ENCODE measurements at places on chromosomes 12 and 14.

- peak; percentile 61 for DNase-seq
These were observed 89.2 kb upstream of the TMEM260 start for GRCh38 chr14:56490379-56490778.

DNA sequence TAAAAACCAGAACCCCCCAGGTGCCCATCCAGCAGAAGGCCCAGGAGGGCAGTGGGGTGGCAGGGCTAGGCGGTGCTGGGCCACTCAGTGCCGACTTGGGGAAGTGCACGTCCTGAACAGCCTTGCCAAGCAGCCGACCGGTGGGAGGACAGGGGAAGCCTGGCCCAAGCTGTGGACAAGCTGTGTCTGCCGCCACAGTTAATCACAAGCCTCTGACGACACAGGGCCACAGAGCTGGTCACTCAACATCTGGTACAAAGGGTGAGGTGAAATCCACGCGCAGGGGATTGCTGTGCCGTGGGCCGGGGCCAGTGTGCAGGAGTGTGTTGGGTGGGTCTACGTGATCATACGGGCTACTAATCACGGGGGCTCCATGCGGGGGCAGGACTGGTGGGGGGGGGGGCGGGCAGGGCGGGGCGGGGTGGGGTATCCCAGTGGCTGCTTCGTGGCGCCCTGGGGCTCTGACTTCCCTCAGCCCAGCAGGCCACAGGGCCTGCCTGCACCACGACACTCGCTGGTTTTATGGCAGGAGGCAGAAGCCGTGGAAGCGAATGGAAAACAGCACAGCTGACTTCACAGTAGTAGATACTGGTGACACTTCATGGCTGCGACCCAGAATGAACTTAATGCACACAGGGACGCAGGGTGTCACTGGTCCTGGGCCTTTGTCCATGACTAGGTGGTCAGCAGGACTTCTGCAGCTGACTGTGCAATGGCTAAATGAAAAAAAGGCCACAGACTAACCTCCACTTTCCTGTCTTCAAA lies 10.2 kb downstream of the AMN start:
- no peak for DNase-seq

- no peak for DNase-seq
These were observed 14.9 kb downstream of the ATP2B1 start for GRCh38 chr12:89693639-89694202.

DNA sequence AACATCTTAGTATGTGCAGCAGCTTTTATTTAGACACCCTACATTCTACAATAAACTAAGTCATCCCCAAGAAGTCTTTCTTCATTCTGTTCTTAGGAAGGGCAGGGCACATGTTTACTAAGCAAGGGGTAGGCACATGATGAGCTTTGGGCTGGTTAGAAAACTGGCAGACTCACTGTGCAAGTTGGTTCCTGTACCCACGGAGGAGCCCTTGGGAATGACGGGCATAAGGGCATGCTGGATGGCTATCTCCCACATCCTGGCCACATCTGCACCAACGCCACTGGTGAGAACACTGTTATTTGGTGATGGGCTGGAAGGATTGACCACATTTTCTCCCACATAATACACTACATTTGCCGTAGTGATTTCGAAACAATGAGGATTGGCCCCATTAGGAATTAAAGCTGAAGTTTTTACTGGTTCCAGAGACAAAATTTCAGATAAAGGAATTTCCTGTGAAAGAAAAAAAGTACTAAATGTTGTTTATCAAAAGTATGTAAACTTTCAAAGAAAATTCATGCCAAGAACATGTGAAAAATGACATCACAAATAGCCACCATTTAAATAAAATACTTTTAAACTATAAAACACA lies 297.0 kb downstream of the PRKD1 start:
- DNase-seq: no peak

DNA sequence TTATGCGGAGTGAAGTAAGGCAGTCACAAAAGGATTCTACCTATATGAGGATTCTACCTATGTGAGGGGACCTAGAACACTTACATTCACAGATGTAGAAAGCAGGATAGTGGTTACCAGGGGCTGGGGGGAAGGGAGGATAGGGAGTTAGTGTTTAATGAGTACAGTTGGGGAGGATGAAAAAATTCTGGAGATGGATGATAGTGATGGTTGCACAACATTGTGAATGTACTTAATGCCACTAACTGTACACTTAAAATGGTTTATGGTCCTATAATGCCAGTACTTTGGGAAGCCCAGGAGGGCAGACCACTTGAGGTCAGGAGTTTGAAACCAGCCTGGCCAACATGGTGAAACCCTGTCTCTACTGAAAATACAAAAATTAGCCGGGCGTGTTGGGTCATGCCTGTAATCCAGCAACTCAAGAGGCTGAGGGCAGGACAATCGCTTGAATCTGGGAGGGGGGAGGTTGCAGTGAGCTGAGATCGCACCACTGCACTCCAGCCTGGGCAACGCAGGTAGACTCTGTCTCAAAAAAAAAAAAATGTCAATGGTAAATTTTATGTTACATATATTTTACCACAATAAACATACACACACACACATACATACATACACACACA lies 25.4 kb downstream of the SVOP start:
- DNase-seq: no peak

DNA sequence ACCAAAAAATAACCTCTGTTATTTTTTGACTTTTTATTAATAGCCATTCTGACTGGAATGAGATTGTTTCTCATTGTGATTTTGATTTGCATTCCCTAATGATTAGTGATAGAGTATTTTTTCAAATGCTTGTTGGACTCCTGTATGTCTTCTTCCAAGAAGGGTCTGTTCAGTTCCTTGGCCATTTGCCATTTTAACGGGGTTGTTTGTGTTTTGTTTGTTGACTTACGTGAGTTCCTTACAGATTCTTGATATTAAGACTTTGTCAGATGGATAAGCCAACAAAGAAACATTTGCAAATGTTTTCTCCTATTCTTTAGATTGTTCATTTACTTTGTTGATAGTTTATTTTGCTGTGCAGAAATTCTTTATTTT lies 651.6 kb upstream of the LRFN5 start:
- DNase-seq: no peak

- DNase-seq: no peak
These were observed 29.2 kb downstream of the SMUG1 start for GRCh38 chr12:54159589-54159988.

- no peak for DNase-seq
These were observed 100.9 kb upstream of the CCDC91 start for GRCh38 chr12:28089338-28089737.

GRCh38 chr12:83451189-83451588 lies 764.5 kb downstream of the TMTC2 start:
- no peak for DNase-seq

DNA sequence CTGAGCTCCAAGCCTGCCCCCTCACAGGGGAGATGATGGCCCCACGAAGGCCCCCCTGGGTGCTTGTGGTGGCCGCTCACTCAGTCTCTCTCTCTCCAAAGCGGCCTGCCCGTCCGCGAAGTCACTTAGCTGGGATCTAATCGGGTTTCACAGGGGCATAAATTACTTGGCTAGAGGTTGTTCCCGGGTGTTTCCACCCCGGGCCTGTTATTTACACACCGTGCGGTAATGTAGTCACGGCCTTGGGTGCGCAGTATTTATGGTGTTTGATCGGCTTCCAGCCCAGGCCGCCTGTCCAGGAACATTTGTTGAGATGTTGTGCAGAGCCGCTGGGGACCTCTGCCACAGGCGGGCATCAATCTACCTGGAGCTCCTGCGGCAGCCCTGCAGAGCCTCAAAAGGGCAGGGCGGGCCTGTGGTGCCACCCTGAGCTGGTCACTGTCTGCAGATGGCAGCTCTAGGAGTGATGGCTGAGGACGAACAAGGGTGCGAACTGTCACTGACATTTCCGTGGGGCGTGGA lies 91.2 kb downstream of the KIF26A start:
- DNase-seq: no peak

DNA sequence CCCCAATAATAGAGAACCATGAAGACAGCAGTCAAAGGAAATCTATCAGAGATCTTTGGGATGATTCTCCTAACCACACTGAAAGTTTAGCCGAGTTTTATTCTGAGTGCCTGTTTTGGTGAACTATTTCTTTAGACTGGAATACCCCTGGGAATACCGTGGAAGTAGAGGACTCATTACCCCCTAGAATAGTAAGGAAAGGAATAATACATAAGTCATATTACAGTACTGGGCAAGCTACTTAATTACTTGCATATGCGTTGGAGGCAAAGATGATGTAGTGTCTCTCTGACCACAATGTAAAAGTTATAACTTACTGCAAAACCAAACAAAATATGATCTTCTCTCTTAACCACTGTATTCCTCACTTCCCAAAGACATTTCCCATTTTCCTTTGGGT lies 25.5 kb downstream of the ZC2HC1C start:
- DNase-seq: no peak

- DNase-seq: no peak
These were observed 17.4 kb upstream of the RNASE12 start for GRCh38 chr14:20608383-20609110.

- peak; percentile 14 for DNase-seq
These were observed 80.8 kb downstream of the EP400 start for GRCh38 chr12:132030367-132031038.

DNA sequence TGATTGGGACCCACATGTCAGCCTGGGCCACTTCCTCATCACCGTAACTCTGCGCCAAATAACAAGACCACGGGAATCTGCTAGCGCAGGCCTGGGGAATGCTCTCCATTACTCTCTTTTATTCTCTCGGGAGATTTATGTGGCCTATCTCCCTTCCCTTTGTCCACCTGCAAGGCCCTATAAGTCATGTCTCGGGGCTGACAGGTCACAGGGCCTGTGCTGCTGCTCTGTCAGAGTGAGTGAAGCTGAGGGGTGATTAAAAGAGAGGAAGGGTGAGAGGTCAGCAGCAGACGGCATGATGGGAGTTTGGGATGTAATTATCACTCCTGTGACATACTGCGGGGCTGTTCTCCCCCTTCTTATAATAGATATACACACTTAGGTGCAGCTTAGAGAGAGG lies 26.2 kb upstream of the GPATCH2L start:
- DNase-seq: no peak

- DNase-seq: no peak
These were observed 31.0 kb downstream of the EID3 start for GRCh38 chr12:104334581-104334980.

- no peak for DNase-seq
These were observed 70.9 kb downstream of the TBK1 start for GRCh38 chr12:64522807-64523206.

DNA sequence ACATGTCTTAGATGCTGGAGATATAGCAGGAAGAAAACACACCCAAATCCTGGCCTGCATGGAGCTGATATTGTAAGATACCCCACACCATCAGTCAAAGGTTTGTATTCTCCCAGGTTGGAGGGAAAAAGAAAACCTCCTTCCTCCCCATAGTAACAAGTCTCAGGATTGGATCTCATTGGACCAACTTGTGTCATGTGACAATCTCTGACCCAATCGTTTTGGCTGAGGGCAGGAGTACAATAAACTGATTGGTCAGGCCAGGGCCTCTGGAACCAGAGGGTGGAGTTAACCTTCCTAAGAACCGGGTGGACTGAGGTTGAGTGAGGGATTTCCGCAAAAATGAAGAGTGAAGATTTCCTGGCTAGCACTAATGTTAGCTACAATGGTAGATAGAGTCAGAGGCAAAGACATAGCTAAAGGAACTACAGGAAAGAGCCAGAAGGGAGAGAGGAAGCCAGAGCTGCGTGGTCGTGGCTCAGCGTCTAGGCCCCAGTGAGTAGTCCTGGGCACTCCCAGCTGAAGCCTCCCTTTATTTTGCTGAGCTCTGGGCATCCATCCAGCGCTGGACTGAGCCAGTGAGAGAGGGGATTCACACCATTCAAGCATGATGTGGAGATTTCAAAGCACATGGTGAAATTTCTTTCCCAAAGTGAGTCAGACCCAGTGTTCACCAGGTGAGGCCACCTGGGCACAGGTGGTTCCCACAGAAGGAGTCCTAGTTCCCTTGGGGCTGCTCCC lies 219.9 kb downstream of the AACS start:
- peak; percentile 17 for DNase-seq

GRCh38 chr14:79890527-79890926 lies 320.8 kb downstream of the DIO2 start:
- DNase-seq: no peak

DNA sequence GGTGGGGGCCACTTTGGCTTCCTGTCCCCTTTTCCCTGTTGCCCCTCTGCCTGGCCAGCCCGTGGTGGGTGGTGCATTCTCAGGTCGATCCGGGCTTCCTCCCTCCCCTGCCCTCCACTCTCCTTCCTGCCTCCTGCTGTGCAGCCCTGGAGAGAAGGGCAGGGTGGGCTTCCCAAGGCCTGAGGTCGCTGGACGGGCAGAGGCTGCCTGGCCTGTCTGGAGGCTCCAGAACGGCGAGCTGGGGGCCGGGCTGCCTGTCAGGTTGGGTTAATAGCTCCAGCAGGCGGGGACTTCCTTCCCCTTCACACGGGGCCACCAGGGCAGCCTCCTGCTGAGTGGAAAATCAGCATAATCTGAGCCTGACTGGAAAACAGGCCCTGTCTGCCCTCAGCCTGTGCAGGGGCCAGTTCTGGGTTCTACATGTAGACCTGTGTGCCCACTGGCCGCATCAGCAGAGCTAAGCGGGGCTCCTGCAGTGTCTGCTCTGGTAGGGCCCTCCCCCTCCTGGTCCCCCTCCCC lies 11.3 kb downstream of the KIF26A start:
- no peak for DNase-seq

DNA sequence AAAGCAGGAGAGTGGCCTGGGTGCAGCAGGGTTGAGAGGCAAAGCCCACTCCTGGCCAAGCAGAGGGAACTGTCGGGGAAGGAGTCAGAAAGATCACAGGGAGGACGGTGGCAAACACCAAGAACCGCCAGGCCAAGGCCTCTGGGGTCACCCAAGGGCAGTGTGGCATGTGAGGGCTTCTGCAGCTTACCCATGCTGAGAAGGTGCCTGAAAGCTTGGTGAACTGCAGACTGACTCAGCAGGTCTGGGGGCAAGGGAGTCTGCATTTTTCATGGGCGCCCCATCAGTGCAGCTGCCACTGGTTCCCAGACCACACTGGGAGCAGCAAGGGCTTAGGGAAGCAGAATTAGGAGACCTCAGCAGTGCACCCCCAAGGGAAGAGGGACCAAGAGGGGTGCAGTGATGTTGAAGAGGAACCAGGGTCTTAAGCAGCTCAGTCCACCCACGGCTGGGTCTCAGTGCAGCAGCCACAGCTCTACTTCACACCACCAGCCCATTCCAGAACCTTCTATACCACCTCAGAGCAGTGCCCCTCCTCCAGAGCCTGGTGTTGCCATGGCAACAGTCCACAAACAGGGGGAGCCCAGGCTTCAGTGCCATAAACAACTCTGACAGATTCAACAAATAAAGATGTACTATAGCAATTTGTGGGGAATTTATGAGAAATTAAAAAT lies 59.4 kb downstream of the ITPK1 start:
- no peak for DNase-seq

DNA sequence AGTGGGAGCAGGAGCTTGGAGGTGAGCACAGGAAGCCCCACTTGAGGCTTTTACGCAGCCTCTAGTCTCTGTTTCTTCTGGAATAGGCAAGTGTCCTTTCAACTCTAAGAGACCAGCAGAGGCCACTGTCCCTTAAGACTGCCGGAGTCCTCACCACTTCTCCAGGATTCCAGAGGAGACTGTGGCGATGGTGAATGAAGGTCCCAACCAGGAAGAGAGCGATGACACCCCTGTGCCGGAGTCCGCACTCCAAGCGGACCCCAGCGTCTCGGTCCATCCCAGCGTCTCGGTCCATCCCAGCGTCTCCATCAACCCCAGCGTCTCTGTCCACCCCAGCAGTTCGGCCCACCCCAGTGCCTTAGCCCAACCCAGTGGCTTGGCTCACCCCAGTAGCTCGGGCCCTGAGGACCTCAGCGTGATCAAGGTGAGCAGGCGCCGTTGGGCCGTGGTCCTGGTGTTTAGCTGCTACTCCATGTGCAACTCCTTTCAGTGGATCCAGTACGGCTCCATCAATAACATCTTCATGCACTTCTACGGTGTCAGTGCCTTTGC lies 442 bp downstream of the FLVCR2 start:
- peak; percentile 31 for DNase-seq

- no peak for DNase-seq
These were observed 11.1 kb upstream of the RTL1 start for GRCh38 chr14:100914597-100915021.
